Adrenal gland (tissue), 19 donors: ENCODE measurements at places on chromosomes 16 and 17. TPM values are rescaled to one million over a fixed set of nuclear protein-coding genes. Genes with fewer than 3 reads are reported as not detected.

- no peak for DNase-seq
These were observed 49.6 kb upstream of the HELZ start for GRCh38 chr17:67294451-67295199.

GRCh38 chr17:56761387-56761786, 72.3 kb downstream of the C17orf67 start:
- no peak for DNase-seq

- no peak for DNase-seq
These were observed 763 bp upstream of the TOM1L1 start for GRCh38 chr17:54899721-54900456.

- no peak for DNase-seq
These were observed 1.5 kb downstream of the GSDMB start for GRCh38 chr17:39916918-39917317.

GRCh38 chr17:81387100-81388090, 7.9 kb upstream of the BAHCC1 start:
- peak; percentile 85 for DNase-seq

DNA sequence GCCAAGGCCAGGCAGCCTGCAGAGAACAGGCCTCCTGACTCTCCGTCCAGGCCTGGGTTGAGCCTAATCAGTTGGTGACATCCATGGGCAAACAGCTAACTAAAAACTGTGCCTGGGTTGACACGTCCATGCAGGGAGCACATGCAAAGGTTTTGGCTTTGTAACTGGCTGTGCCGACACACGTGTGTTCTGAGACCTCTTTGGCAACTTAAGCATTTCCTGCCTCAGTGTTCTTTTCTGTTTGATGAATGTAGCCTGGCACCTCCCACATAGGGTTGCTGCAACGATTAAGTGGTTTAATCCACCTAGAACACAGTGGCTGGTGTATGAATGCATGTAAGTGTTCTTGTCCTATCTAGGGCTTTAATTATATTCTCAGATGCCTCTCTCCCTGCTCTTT, 3.2 kb downstream of the BCO1 start:
- no peak for DNase-seq

- DNase-seq: no peak
These were observed 170.3 kb downstream of the COPRS start for GRCh38 chr17:31688701-31689100.

GRCh38 chr16:51853586-51853985, 693.4 kb downstream of the TOX3 start:
- no peak for DNase-seq

GRCh38 chr16:80457871-80458270, 82.9 kb upstream of the DYNLRB2 start:
- DNase-seq: no peak

GRCh38 chr17:71899317-71899716, 221.5 kb upstream of the SOX9 start:
- DNase-seq: no peak

DNA sequence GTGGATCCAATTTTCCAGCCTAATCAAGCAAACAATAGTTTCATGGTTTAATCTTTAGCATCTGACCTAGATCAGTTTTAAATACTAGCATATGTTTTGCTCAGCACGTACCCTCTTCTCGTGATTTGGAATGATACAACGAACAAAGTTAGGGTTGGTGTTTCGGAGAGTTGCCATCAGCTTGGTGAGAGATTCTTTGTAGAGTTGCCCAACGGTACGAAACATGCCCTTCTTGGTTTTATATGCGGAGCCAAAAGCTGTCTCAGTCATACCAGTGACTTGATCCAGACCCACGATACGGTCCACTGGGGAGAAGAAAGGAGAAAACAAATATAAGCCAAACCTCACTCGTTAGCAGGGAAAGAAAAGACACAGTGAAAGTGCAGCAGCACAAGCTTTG, 85.3 kb downstream of the NDEL1 start:
- no peak for DNase-seq

DNA sequence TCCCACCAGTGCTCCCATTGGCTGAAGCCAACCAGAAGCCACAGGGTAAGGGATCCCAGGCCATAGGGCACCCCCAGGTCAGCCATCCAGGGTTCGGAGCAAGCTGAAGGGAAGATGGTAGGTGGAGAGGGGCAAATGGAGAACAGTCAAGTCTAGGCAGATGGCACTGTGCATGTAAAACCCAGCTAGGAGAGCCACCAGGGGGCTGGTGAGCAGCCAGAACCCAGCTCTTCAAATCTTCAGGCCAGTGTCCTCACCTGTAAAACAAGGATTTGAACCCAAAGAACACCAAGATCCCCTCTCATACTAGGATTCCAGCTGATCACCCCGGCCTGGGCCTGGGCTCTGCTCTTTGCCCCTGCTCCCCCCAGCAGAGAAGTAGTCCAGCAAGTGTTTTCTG, 43.5 kb downstream of the GINS3 start:
- DNase-seq: no peak

DNA sequence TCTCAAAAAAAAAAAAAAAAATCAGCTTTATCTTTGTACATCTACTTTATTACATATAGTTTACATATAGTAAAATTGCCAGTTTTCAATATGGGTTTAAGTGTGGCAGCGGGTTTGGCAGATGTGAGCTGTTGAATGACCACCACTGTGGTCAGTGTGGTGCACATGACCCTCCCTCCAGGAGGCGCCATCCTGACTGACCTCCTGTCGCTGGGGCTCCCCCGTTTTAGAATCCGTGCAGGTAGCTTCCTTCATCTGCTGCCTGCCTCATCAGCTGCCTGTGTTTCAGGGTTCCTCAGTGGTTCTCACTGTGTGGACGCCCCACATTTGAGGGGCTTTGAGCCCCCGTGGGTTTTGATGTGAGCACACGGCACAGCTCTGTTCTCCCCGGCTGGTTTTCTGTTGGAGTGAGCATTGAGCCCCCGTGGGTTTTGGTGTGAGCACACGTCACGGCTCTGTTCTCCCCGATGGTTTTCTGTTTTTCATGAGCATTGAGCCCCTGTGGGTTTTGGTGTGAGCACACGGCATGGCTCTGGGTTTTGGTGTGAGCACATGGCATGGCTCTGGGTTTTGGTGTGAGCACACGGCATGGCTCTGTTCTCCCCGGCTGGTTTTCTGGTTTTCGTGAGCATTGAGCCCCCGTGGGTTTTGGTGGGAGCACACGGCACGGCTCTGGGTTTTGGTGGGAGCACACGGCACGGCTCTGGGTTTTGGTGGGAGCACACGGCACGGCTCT, 57.9 kb upstream of the ZNF750 start:
- no peak for DNase-seq

GRCh38 chr16:48434653-48435317, 49.6 kb upstream of the SIAH1 start:
- DNase-seq: peak; percentile 40

- DNase-seq: no peak
These were observed 58.5 kb downstream of the LMF1 start for GRCh38 chr16:912322-912683.

DNA sequence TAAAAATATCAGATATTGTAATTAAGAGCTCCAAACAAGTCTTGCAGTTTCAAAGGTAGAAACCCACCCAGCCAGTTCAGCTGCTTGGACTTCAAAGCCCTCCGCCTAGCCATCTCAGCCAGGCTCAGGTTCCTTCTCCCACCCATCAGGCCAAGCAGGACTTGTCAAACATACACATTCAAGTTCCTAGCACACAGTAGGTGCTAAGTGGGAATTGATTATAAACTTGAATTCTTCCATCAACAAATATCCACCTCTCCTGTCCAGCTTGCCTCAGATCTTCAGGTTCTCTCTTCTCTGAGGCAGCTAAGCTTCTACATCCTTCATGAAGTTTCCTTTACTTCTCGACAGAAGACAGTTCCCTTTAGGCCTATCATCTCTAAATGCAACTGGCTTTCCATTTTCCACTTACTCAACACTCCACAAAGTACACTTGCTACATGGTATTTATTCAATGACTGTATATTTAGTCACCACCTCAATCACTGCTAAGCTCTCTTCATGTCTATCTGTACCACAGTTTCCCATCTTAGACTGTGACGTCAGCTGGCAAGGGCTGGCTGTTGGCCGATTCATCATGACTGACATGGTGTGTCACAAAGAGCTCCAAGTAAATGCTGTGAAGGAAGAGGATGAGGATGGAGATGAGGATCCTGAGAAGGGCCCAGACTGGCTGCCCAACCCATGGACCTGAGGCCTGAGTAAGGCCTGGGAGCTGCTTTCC, 13.3 kb upstream of the COG7 start:
- no peak for DNase-seq

GRCh38 chr17:81000334-81000630, 8.6 kb downstream of the CHMP6 start:
- no peak for DNase-seq

DNA sequence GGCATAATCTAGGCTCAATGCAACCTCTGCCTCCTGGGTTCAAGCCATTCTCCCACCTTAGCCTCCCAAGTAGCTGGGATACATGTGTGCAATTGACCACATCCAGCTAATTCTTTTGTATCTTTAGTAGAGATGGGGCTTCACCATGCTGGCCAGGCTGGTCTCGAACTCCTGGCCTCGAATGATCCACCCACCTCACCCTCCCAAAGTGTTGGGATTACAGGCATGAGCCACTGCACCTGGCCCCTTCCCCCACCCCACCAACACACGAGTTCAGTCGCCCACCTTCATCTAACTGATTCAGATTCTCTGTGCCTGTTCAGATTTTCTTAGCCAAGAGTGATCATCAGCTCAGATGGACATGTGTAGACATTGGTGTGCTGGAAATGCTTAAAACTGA, 25.0 kb upstream of the METTL9 start:
- DNase-seq: no peak

- DNase-seq: no peak
These were observed 13.0 kb upstream of the DHRS7B start for GRCh38 chr17:21113716-21114115.

GRCh38 chr17:59331929-59332748, 684 bp downstream of the YPEL2 start:
- peak; percentile 61 for DNase-seq

GRCh38 chr16:74455213-74455612, 33.9 kb upstream of the CLEC18B start:
- DNase-seq: no peak

Gene OTOP2
- not detected for total RNA-seq

Gene MEOX1
- total RNA-seq: 0.11 TPM

Gene TMEM100
- 2.1 TPM for total RNA-seq

Gene PPP1R27
- 0.11 TPM for total RNA-seq

Gene EMC6
- 6.3 TPM for total RNA-seq

Gene CA5A
- not detected for total RNA-seq

Gene AURKB
- total RNA-seq: 5.7 TPM
